Posterior vena cava (tissue), 2 donors: ENCODE measurements at places on chromosomes 11 and 22. TPM values are rescaled to one million over a fixed set of nuclear protein-coding genes. Genes with fewer than 3 reads are reported as not detected.

- DNase-seq = peak; percentile 81
These were observed 1.4 kb downstream of the ARHGAP20 start for GRCh38 chr11:110710628-110711381.

DNA sequence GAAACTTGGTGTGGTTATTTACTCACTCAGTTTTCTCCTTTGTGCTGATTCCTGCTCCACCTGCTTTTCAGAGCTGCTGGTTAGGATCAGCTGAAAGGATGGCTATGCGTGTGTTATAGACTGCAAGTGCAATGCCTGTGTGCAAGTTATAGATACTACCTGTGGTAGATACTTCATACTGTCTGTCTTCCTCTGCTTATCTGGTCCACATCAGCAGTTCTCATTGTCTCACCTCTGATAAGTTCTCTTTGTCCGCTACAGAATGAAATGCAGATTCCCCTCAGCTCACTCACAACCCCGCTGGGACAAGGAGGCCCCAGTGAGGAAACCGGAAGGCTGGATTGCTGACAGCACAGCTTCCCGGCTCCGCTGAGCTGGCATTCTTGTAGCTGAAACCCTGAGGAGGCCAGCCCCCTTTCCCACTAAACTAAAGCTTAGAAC lies 37.5 kb upstream of the LYVE1 start:
- DNase-seq = peak; percentile 87

DNA sequence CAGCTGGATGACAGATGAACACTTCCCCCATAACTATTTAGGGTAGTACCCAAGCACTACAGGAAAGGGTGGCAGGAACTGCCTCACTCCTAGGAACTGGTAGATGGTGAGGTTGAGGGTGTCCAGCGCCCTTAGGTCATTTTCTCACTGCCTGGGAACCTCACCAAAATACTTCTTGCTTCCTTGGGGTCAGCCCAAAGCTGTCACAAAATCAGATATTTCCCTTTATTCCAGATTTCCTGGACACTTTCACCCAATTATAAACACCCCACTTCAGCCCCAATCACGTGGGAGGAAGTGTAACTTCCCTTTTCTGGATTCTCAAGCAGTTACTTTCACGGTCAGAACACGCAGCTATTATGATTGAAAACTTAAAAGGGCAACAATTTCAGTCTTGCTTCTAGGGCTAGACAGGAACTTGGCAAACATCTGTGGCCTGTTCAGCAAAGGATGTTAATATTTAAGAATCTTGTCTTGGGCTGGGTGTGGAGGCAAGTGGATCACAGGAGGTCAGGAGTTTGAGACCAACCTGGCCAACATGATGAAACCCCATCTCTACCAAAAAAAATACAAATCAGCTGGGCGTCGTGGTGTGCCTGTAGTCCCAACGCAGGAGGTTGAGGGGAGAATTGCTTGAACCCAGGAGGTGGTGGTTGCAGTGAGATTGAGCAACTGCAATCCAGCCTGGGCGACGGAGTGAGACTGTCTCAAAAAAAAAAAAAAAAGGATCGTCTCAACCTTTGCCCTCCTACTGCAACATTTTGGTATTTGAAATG lies 4.0 kb downstream of the FTH1 start:
- DNase-seq = peak; percentile 73

DNA sequence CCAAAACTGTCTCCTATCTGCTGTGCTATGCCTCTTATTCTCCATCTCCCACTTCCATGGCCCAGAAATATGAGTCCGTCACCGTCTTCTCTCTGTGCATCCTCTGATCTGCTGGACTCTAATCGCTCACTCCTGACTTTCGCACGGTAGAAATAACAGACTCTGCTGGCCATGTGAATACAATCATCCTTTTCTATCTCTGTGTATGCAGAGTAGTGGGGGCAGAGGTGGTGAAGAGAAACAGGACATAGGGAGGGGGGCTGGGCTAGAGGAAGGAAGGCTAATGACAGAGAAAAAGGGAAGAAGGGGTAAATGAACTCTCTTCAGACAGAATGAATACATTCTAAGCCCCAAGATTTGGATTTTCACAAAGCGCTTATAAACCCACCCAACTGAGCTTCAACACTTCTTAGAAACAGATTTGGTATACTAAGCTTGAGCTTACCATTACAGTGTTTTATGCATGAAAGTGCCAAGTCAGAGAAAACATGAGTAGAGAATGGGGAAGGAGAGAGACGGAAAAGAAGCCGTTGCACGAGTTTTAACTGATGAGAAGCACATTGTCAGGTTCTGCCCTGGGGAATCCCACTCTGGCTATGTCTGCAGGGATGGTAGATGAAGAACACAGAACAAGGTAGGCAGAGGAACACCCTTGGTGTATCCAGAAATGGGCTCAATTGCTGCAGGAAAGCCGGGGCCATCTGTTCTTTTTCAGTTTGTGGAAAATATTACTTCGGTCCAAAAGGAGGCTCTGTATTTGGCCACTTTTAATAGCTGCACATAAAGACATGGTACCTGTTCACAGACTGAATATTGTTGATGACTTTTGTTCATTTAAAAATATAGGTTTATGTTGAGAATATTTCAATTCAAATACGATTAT lies 324.7 kb downstream of the ETS1 start:
- DNase-seq = no peak

DNA sequence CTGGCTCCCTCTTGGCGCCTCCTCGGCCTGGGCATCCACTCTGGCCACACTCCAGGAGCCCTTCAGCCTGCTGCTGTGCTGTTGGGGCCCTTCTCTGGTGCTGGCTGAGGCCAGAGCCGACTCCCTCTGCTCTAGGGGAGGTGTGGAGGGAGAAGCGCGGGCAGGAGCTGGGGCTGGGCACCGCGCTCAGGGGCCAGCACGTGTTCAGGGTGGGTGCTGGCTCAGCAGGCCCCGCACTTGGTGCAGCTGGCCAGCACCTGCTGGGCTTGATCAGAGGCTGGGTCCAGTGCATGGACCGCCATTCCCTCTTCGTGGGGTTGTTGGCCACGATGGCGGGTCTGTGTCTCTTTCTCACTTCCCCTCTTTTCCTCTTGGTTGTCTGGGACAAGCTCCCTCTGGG lies 2381.0 kb downstream of the LRRC4C start:
- DNase-seq = peak; percentile 58

DNA sequence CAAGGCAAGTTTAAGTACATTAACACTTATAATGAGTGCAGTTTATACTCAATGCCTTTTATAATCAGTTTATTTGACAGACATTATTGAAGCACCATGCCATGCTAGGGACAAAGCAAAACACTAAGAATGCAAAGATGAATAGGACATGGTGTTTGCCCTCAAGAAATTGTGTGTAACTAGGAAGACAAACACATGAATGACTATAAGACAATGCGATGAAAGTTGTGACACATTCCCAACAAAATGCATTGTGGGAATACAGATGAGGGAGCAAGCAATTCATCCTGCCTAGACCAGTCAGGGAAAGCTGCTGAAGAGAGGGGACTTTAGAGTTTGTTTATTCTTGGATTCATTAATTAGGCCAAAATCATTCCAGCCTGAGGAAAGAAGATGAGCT lies 133.8 kb upstream of the TRPC6 start:
- DNase-seq = no peak

NLRP14 gene
- not detected for total RNA-seq
